Activated T-cell treated with anti-CD3 and anti-CD28 coated beads for 24 hours (primary cell): ENCODE measurements at places on chromosomes 7 and 10.

GRCh38 chr7:155580367-155580766 lies 34.0 kb upstream of the CNPY1 start:
- DNase-seq = peak; percentile 13

DNA sequence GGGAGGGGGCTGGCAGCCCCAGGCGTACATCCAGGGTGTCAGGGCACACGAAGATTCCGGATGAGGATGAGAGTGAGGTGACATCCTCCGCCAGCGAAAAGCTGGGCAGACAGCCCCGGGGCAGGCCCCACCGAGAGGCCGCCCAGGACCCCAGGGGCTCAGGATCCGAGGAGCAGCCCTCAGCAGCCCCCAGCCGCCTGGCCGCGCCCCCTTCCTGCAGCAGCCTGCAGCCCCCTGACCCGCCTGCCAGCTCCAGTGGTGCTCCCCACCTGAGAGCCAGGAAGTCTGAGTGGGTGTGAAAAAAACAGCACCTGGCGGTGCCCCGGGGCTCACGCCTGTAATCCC lies 3.2 kb downstream of the GJD4 start:
- DNase-seq = no peak

- DNase-seq = peak; percentile 32
These were observed 56.1 kb downstream of the ATAD1 start for GRCh38 chr10:87761892-87762291.

GRCh38 chr7:64869121-64869725 lies 33.9 kb upstream of the ZNF273 start:
- no peak for DNase-seq

GRCh38 chr10:132300582-132300981 lies 7.2 kb downstream of the STK32C start:
- no peak for DNase-seq

DNA sequence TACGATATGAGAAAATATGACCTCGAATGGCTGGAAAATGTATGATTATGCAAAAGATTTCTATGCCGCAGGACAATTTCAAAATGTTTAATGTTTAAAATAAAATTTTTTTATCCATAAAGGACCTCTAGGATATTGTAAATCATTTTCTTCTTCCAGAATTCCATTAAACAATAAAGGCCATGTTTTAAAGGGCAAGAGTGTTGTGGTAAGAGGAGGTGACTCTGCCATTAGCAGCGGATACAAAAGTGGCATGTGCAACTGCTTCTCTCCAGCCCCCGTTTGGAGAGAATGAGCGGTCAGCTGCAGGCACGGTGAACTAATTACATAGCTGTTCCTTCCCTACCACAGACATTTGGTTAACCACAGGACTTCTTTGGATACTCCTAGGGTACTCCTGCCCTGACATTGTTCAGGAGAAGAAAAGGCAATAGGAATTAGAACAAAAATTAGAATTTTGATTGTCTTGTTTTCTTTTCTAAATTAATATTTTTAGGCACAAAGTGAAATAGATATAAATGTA lies 63.8 kb downstream of the HBP1 start:
- no peak for DNase-seq

DNA sequence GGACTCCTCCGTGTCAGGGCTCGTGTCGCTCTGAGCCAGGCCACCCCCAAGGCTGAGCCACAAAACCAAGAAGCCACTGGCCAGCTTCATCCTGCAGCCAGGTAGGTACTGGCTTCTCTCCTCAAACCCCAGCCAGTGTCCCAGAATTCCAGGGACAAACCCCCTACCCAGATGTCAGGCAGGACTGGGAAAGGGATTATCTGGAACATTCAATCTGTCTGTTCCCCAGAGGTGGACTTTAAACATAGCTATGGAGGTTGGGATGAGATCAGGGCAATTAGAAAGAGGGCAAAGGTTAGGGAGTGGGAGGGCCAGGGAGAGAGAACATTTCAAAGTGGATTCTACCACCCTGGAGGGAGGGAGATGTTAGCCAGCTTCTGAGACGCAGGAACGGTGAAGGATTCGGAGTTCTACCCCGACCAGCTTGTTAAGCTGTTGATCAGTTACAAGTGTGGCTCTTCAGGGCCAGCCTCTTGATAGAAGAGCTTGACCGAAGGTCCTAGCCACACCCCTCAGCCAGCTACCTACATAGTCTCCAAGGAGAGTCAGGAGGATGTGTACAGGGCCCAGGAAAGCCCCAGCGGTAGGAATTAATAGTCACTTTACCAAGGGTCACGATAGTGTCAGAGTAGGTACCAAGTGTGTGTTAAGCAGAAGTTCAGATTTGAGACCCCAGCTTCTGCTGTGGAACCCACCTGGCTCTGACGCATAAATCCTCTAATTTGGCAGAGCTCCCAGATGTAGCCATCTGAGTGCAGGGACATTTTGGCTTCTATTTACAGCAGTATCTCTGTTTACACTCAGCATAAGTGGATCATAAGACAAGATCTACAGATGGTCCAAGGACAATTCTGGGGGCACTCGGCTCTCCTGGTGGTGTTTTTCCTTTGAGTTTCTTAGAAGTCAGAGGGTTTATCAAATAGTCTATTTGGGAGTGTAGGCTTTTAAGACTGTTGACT lies at the start of gene PLA2G12B:
Gene PLA2G12B (minus strand): TSS at position 211 of the 959 bp plus-strand sequence. CDS start 121 bp downstream, at position 90.
- DNase-seq = no peak

DNA sequence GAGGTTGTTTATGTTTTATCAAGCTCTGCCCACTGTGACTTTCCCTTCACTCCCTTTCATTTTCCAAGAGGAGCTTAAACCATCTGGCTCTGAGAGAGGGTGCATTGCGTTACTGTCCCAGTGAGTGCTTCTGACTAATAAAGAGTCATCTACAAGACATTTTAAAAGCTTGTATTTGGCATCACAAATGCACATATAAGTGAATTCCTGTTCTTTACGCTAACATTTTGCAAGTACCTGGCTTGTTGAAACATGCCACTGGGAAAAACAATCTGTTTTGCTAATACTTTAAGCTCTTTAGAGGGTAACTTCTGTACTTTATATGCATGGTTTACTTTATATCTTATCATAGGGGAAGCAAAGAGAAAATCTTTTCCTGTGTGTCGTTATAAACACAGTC lies 534.6 kb upstream of the POM121L12 start:
- DNase-seq = no peak
